ENCODE measurements at places on chromosomes 12 and 14.

DNA sequence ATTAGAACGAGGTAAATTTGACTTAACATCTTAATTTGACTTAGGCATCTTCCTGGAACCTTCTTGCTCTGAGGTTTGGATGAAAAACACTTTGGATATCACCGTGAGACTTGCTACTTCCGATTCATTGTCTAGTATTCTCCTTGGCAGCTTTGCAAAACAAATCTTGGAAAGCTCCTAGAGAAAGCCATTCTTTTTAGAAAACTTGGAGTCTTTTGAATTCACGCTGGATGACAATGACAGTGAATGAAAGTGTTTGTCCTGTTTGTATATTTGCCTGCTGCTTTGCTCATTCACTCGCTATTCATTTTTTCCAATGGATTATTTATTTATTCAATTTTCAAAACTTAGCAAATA, 222.1 kb upstream of the HMGA2 start:
- DNase-seq = no peak

GRCh38 chr12:91355150-91356006, 172.8 kb upstream of the DCN start:
- DNase-seq = peak; percentile 24

- no peak for DNase-seq
Observed at GRCh38 chr14:34362641-34363251, 99.3 kb downstream of the SPTSSA start.

DNA sequence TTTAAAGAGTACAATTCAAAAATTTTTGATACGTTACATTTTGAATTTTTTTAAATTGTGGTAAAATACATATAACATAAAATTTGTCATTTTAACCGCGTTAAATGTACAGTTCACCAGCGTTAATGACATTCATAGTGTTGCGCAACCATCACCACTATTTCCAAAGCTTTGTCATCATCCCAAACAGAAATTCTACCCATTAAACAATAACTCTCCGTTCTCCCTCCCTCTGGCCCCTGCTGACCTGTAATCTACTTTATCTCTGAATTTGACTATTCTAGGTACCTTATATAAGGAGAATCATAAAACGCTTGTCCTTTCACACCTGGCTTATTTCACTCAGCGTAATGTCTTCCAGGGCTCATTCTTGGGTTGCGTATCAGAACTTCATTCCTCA, 69.1 kb upstream of the DYNC1H1 start:
- no peak for DNase-seq

DNA sequence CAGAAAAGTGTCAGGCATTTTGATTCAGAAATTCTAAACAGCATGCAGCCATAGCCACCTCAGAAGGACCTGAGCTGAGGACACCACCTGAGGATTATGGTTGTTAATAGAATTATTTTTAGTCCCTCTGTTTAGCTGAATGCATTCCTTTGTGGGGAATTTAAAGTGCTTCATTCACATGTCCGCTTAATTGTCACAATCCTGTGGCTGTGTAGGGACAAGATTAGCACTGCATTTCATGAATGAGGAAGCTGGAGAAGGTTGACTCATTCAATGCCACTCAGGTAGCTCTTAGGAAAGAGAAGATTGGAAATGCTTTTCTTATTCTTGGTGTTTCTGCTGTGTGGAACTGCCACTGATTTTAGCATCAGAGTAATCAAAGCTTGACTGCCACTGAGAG, 42.0 kb upstream of the KRR1 start:
- no peak for DNase-seq

GRCh38 chr12:8950702-8951478, 1.4 kb upstream of the M6PR start:
- DNase-seq = no peak

- DNase-seq = no peak
Observed at GRCh38 chr12:125907351-125907750, 842.1 kb downstream of the AACS start.

DNA sequence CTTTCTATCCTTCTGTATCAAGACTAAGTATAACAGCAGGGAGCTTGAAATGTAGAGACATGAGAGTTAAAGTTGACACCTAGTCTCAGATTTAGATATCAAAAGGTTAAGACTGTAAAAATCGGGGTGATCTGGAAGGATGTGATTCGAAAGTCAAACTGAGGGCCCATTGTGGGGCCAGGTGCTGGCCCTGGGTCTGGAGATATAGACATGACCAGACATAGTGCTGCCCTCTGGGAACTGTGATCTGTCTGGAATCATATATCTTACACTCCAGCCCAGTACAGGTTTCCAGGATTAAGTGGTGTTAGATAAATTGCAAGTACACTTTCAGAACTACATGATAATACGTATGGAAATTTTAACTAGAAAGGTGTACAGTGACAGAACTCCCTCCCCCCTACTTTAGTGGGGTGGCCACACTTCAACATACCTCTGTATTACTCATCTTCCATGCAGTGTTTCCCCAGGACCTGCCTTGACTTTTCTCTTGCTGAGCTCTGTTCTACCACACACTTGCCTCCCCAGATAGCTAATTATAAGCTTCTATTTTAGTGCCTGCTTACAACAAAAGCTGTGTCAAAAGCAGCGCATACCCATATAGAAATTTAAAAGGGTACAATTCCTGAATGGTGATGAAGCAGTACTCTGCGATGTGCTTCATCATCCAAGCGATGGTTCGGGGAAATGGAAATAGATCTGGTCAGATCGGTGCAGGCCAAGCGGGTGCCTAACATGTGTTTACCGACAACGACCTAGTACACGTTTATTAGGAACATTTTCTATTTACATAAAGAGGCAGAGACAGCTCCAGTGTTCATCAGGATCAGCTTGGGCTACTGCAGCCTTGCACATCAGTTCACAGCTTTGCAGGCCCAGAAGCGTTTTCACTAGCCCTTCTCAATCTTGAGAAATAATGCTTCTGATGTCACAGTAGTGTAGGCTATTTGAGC, 68.7 kb downstream of the ARF6 start:
- DNase-seq = no peak

DNA sequence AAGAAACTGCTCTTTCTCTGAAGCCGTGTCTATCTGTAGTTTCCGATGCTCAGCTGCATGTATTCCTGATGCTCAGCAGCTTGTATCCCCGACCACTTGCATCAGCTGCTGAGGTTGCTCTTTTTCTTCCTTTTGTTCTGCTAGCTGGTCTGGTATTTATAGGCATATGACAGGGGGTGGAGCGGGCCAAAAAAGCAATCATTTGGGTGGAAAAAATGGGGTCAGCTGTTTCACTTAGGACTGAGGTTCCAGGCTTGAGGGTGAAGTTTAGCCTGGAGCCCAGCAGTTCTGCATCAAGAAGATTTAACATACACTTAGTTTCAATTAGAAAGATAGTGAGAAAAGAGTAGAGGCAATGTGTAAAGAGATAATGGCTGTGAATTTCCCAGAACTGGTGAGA, 23.6 kb upstream of the AMN1 start:
- DNase-seq = no peak

- no peak for DNase-seq
Observed at GRCh38 chr12:130576371-130576816, 139.7 kb downstream of the RIMBP2 start.

DNA sequence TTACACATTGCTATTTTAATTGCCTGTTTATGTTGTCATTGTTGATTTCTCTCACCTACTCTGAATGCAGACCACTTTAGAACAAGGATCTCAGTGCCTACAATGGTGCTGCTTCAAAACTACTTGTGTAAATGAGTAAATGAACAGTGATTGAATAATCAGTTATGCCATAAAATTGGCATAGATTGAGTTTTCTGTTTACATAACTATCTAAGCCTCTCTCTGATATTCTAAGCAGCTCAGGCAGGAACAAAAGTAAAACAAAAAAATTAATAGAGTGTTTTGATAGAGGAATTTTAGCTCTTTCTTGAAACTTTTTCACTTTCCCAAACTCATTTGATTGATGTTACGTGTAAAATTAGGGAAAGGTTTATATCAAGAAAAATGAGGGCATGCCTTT, 232.3 kb upstream of the KITLG start:
- no peak for DNase-seq

GRCh38 chr12:90268574-90268973, 559.9 kb upstream of the ATP2B1 start:
- DNase-seq = no peak

Data from effector CD4-positive, alpha-beta T cell (primary cell).